ENCODE measurements at places on chromosomes 12 and 14.

DNA sequence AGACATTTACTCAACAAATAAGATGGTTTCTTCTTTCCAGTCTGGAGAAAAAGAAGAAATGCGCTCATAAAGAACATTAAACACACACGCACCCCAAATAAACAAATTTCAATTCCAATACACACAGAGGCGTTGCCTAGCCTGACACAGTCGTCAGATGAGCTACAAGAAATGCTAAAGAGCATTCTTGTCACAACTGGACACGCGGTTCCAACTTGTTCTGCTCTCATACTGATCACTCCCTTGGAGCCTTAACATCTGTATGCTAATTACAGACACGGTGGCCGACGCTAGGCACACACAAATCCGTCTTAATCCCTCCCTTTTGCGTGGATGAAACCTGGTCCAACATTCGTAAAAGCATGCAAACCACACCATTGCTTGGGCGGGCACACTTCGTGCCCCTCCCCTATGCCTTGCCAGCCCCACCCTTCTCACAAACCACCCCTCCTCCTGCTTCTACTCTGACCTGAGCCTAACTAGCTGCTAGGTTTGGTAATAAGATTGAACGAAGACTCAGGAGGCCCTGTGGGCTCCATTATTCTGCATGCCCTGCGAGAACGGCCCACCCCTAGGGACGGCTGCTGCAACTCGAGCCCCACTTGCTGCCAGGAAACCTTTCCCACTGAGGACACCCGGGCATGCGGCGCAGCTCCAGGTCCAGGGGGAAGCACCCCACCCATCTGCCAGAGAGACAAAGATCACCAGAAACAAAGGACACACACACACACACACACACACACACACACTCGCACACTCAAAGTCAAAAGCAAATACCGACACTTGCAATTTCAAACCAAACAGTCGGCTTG is 1.2 kb downstream of the KCNK10 start:
- DNase-seq, result no peak

DNA sequence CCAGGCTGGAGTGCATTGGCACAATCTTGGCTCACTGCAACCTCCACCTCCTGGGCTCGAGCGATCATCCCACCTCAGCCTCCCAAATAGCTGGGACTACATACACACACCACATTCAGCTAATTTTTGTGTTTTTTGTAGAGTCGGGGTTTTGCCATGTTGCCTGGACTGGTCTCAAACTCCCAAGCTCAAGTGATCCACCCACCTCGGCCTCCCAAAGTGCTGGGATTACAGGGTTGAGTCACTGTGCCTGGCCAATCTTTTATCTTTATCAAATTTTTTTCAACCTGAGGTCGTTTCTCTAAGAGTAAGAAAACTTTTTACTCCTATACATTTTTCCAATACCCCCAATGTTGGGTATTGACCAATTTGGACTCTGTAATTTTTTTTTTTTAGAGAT is 40.0 kb upstream of the NAP1L1 start:
- DNase-seq, result no peak

DNA sequence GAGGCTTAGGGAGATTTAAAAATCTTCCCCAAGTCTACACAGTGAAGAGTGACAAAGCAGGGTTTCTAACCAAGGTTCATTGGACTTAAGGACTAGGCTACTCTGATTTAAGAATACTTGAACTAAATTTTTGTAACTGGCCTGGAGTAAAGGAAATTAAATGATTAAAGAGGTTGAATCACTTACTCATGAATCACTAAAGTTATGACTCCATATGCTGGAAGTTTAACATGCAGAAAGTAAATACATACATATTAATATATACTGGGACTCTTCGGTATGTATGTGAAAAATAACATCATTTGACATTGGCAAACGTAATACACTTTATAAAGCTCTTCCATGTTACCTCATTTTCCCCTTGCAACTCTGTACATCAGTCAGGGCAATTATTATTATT is 322.9 kb downstream of the KCNH5 start:
- DNase-seq, result no peak

DNA sequence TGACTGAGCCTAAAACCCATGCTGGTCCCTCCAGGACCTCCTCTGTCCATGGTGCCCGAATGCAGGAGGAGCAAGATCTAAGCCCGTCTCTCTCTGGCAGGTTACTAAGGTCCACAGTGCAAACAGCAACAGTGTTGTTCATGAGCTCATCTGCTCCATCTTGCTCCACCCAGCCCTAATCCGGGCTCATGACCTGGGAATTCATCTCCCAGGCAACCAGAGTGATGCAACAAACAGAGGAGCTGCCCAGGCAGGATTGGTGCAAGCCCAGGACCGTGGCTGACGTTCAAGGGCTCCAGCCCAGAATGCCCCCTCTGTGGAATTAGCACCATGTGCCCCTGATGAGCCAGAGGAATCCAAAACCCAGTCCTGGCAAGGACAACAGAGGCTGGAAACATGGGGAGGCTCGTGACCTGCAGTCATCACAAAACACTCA is 29.9 kb downstream of the HSPB8 start:
- DNase-seq, result no peak

DNA sequence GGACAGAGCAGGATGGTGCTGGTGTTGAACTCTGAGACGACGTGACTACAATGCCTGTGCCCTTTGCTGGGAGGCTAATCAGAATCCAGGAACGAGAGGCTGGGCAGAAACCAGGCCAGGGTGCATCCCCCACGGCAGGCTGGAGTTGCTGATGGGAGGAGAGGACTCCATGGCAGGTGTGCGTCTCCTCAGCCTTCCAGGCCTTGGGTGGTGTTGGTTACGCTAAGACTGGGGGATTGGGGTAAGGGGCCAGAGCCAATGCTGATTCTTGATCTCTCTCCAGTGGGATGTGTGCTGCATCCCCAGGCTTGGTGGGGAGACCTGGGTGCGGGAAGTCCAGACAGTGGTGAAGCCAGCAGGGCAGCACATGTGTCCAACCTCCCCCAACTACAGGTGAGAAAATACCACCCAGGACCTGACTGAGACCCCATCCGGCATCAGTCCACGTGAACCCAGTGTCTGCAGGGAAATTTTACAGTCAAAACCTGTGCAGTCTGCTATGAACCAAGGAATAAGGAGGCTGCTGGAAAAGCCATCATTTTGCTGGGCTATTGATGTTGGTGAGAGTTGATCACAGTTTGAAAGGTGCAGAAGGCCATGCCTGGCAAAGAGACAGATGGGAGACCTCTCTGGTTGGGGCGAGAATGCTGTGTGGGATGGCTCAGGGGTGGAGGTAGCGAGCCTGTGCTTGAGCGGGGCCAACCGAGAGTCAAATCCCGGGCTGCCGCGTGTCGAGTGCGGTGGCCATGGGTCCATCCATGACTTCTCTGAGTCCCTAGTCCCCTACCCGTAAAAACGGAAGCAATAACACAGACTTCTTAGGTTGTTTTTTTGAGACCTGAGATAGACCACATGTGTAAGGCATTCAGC is 89.8 kb downstream of the NTF3 start:
- no peak for DNase-seq

DNA sequence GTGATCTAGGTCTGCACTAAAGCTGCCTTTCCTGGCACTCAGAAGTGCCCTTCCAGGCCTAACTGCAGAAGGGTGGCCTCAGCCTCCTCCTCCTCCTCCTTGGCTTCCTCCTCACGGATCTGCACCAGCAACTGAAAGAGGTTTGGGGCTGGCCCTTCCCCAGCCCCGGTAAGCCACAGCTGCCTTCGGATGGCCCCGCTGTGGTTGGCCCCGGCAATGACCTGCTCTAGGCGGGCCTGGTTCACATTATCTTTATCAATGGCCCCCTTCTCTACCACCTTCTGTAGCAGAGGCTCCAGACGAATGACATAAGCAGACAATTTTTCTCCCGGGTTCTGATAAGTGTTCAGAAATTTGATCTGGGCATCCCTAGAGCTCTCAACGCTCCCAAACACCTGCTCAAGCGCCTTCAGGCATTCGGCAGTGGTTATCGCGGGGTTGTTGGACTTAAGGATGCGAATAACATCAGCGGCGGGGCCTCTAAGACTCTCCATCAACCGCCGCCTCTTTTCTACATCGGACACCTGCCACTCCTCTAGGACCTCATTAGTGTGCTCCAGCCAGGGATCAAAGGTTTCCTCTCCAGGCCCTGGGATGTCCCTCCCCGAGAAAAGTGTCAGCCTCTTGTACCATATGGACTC is 1.5 kb downstream of the PNMA1 start:
- no peak for DNase-seq

DNA sequence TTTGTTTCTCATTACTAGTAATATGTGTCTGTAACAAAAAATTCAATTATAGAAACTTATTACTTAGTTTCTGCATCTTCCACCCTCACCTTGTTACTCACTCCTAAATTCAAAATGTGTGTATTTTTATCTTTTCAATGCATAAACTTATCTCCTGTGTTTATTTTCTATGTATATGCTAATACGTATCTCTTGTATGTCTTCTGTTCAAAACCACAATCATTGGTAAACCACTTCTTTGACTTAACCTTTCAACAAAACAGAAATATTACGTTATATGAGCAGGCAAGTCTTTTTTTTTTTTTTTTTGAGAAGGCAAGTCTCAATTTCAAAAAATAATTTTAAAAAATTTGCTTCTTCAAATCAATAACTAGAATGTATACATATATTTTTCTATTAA is 39.2 kb upstream of the RPH3A start:
- DNase-seq, result no peak

GRCh38 chr12:56724972-56725722 is at the start of gene NACA:
Gene NACA (minus strand): TSS chr12:56725299. CDS start chr12:56724521, 778 bp downstream.
- DNase-seq, result peak; percentile 98

DNA sequence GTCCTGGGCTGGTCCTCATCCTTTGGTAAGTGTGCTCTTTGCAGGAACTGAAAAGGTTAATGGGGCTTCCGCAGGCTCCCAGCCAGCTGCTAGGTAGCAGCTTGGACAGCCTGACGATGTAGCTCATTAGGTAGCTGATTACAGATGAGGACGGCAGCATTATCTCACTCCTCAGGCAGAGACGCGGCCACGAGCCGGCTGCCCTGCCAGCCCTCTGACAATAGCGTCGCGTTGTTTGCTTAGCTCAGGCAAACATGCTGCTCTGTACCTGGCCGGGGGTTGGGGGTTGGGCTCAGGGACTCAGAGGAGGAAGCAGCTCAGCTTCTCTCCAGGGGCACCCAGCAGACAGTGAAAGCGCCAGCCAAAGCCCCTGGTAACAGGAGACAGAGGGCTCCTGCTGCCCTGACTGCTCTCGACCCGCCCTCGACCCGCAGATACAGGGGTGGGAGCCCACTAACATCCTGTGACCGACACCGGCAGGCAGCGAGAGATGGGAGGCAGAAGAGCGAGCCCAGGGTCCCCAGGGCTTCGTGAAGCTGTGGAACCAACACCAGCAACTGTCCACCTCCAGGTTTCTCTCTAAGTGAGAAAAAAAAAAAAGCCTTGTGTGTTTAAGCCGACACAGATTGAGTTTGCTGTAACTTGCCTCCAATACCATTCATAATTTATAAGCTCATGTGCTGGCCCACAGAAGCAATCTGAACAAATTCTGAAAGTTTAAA is 53.4 kb upstream of the DLK1 start:
- DNase-seq, result no peak

DNA sequence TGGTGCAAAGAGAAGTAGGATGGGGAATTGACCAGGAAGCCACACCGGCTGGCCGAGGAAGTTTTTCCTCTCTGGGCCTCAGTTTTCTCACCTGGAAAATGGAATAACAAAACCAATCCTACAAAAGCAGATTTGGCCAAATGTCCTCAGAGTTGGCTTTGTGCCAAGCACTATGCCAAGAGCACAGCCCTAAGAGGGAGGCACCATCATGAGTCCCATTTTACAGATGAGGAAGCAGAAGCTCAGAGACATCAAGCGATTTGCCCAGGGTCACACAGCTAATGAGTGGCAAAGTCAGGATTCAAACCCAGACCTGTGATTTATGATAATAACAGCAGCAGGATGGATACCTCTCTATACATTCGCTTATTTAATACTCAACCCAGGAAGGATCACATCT is 27.3 kb downstream of the RASAL1 start:
- DNase-seq, result no peak

GRCh38 chr12:42689699-42690098 is 100.2 kb upstream of the PRICKLE1 start:
- no peak for DNase-seq

DNA sequence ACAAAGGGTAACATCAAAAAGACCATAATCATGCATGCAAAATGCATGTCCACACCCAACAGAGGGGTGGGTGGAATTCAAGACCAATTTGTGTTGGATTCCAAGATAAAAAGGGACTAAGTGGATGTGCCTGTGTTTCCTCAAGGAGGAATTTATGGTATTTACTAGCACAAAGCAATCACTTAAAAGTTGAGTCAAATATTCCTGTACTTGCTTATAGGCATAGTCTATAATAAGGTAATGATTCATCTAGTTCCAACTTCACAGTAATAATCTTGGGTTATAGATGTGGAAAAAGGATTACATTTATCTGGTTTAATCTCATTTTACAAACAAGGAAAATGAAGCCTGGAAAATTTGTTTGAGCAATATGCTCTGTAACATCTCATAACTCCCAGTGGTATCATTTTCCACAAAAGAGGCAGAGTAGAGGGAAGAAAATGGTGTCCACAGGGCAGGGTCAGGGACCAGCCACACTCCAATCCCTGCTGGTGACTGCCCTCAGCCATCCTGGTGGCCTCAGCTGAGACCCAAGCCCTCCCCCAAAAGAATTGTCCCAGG is 80.8 kb upstream of the REP15 start:
- no peak for DNase-seq

GRCh38 chr12:118690506-118690905 is 290.8 kb upstream of the SRRM4 start:
- no peak for DNase-seq

GRCh38 chr12:56469007-56469930 is 891 bp downstream of the SPRYD4 start:
- DNase-seq, result no peak

DNA sequence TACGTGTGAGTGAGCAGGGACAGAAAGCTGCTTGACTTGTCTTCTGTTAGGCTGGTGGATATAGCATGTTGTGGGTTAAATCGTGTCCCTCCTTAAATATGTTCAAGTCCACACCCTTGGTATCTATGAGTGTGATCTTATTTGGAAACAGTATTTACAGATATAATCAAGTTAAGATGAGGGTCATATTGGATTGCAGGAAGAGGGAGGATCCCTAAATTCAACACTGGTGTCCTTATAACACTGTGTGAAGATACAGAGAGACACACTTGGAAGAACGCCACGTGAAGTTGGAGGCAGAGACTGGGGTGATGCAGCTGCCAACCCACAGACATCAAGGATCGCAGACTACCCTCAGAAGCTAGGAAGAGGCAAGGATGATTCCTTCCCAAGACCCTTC is 275.2 kb upstream of the SSTR1 start:
- DNase-seq, result no peak

GRCh38 chr14:68253878-68254528 is 434.4 kb downstream of the RAD51B start:
- no peak for DNase-seq

DNA sequence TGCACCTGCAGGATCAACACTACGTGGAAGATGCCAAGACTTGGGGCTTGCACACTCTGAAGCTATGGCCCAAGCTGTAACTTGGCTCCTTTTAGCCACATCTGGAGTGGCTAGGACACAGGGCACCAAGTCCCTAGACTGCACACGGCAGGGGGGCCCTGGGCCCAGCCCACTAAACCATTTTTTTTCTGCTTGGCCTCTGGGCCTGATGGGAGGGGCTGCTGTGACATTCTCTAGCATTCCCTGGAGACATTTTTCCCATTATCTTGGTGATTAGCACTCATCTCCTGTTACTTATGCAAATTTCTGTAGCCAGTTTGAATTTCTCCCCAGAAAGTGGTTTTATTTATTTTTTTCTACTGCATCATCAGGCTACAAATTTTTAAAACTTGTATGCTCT is 1080.7 kb downstream of the LRFN5 start:
- DNase-seq, result no peak

GRCh38 chr12:130576371-130576816 is 139.7 kb downstream of the RIMBP2 start:
- DNase-seq, result no peak

All from activated T-cell treated with anti-CD3 and anti-CD28 coated beads for 24 hours (primary cell).